ENCODE measurements at places on chromosomes 2 and 18.

DNA sequence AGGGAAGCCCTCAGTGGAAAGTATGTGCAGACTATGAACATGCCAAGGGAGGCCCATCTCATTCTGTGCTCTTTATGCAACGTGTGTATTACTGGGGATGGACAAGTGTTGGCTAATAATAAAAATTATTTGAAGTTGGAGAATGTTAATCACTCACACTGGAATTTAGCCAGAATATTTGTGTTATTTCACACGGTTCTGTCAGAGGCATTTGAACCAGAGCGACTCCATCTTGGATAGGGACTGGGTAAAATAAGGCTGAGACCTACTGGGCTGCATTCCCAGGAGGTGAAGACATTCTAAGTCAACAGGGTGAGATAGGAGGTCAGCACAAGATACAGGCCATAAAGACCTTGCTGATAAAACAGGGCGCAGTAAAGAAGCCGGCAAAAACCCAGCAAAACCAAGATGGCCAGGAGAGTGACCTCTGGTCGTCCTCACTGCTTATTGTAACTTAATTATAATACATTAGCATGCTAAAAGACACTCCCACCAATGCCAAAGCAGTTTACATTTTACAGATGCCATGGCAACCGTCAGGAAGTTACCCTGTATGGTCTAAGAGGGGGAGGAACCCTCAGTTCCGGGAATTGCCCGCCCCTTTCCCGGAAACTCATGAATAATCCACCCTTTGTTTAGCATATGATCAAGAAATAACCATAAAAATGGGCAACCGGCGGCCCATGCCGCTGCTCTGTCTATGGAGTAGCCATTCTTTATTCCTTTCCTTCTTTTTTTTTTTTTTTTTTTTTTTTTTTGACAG, 2.6 kb upstream of the FZD5 start:
- no peak for DNase-seq

GRCh38 chr18:43129946-43130524, 14.6 kb upstream of the RIT2 start:
- DNase-seq = no peak

GRCh38 chr18:56455141-56455540, 183.3 kb downstream of the TXNL1 start:
- no peak for DNase-seq

- no peak for DNase-seq
These were observed 21.4 kb downstream of the CCL20 start for GRCh38 chr2:227834916-227835650.

GRCh38 chr2:229163893-229164292, 107.2 kb downstream of the PID1 start:
- DNase-seq = no peak

DNA sequence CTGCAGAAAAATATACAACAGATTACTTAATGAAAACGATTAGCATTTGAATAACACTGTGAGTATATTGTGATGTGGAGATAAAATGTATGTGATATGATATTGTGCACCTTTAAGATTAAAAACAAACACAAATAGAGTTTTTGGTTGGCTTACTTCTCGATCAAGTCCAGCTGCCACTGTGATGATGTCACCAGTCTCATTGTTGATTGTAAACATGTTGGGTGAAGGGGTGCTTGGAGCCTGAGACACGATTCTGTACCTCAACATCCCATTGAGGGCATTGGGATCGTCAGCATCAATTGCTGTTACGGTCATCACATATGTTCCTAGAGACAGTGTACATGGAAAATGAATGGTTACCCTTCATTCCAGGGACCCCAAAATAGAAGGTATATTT, 174.1 kb downstream of the CDH2 start:
- no peak for DNase-seq

DNA sequence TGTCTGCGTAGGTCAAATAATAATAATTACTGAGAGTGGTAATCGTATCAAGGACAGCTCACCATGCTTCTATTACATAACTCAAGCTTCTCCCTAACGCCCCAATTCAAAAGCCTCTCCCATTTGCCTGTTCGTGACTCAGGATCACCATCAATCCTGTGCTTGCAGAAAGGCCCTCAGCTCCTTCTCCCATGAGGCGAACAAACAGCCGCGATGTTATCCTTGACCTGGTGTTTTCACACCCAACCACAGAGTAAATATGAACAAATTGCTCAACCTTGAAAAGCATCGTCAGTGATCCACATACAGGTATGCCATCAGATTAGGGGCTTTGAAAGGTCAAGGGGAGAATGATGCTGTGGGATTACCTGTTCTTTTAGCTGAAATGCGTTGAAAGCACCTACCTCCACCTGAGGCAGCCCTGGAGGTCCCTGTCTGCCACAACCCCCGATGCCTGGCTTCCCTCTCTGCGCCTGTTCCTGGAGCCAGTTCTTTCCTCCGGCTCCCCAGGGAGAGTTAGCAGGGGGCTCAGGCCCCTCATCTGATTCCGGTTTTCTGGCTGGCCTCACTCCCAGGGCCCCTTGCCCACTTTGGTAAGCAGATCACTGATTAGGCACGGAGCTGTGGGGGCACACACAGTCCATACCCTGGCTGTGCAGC, 39.1 kb upstream of the ODC1 start:
- DNase-seq = no peak

DNA sequence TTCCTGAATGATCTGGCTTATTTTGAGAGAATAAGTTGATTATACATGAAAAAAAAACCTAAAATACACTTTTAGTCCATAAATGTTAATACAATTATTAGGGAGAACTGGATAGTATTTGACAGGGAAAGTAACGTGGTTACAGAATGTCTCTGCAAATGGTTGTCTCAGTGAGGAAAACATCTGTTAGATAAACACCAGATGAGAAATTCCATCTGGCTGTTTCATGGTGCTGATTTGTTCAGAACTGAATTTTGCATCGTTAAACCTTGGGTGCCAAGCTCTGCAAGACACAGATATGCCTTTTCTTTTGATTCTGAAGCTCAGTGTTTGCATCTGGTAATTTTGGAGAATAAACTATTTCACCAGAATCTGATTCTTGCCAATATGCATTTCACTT, 90.4 kb downstream of the SCN3A start:
- no peak for DNase-seq

GRCh38 chr18:36374262-36374661, 76.7 kb downstream of the FHOD3 start:
- DNase-seq = no peak

DNA sequence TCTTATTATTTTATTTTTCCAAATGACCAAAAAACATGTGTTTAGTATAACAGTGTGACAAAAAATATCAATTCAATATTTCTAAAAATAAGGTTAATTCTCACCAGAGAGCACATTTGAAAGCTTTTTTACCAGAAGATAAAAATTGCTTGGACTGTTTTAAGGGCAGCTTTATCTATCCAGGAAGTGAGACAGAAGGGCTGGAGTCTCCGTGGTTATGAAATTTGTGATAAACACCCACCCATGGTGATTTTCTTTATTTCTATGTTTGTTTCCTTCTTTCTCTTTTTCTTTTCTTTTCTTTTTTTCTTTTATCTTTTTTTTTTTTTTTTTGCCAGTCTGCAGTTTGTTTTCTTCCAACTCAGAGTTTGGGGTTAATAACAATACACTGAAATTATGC, 298.5 kb downstream of the PIEZO2 start:
- no peak for DNase-seq

DNA sequence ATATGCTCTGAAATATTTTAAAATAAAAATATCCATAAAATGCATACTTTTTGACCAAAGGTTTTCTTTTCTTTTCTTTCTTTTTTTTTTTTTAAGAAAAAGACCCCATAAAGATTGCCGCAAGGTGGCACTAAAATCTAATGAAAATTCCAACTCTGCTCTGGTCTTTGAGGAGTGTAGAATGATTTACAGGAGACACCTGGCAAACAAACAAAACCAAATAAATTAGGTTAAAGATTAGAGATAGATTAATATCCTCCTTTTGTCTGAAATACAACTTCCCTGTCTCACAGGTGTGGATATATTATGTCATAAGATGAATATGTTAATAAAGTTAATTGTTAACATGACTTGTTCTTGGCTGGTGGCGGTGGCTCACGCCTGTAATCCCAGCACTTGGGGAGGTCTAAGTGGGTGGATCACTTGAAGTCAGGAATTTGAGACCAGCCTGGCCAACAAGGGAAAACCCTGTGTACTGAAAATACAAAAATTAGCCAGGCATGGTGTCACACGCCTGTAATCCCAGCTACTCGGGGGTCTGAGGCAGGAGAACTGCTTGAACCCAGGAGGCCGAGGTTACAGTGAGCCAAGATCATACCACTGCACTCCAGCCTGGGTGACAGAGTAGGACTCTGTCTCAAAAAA, 3.5 kb upstream of the RHOB start:
- DNase-seq = no peak

- no peak for DNase-seq
These were observed 99.9 kb upstream of the NABP1 start for GRCh38 chr2:191578031-191578430.

GRCh38 chr18:56202678-56203077, 435.7 kb downstream of the TXNL1 start:
- DNase-seq = no peak

DNA sequence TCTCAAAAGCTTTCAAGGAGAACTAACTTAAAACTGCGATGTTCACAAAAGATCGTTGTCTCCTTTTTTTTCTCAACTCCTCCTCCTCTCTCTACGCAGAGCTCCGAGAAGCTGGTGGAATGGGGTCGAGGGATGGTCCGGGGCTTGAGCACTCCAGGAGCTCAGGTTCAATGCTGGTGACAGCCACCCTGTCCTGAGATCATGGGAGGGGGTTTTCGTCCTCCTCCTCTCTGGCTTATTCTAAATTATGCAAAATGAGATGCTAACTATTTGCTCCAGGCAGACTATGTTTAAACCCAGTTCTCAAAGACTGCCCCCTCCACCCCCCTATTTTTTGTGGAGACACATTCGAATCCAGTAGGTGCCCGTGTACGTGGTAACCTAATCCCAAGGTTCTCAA, 11.8 kb downstream of the TSHZ1 start:
- no peak for DNase-seq

GRCh38 chr2:52238782-52239181, 1206.8 kb upstream of the NRXN1 start:
- DNase-seq = no peak

GRCh38 chr2:234864506-234864905, 87.3 kb upstream of the SH3BP4 start:
- no peak for DNase-seq

DNA sequence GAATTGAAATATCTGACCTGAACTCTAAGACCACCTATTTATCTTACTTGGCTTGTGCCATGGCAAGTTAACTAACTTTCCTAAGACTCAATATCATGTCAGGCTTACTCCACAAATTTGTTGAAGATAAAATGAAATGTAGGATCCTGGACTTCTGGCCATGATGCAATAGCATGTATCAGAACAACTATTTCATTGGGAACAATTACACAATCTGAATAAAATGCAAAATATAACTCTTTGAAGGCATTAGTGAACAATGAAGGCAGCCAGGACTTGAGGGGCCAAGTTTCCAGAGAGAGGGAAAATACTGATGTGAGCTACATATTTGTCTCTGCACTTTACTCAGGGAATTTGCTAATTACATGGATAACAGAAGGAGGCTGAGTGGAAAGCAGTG, 476.5 kb upstream of the ACVR2A start:
- no peak for DNase-seq

- DNase-seq = no peak
These were observed 7.2 kb downstream of the AGAP1 start for GRCh38 chr2:235500761-235501672.

- no peak for DNase-seq
These were observed 80.3 kb downstream of the THNSL2 start for GRCh38 chr2:88250404-88250803.

DNA sequence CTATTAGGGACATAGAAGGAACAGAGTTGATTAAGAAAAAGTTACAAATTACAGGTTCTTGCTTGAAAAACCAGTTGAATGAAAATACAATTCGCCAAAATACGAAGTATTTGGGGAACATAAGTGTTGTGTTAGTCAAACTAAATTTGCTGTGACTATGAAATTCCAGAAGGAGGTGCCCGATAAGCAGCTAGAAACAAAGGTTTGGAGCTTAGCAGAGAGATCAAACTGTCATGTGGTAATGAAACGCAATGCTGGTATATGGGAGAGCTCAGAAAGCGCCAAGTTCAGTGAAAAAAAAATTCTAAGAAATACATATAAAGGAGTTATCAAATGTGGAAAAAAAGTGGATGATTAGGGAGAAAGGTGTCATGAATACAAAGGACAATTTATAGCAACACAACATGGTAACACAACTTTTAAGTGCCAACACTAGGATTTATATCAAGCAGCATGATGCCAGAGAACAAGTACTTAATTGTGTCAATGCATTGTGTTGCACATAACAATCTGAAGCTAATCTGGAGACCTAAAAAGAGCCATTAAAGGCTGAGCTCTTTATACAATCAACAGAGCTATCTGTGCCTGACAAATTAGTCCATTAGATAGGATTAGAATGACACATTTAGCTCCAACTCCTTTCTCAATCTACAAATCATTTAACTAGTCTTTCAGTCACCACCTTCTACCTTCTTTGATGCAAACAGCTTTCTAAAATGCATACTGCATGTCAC, 31.2 kb downstream of the SMAD2 start:
- DNase-seq = no peak

DNA sequence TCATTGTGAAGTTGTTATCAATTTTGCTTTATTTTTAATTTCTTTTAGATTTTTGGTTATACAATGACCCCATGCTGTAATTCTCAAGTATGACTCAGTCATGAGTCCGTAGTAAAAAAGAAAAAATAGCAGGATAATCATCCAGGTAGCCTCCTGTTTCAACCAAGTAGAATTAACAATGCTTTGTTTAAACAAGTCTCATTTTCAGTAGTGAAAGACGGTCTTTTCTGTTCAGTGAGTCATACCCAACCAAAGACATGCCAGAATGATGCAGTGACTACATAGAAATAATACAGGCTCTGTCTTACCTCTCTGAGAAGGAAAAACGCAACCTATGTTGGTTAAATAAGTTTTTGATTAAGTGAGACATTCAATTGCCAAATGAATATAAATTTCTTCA, 67.8 kb upstream of the DSC1 start:
- DNase-seq = no peak

DNA sequence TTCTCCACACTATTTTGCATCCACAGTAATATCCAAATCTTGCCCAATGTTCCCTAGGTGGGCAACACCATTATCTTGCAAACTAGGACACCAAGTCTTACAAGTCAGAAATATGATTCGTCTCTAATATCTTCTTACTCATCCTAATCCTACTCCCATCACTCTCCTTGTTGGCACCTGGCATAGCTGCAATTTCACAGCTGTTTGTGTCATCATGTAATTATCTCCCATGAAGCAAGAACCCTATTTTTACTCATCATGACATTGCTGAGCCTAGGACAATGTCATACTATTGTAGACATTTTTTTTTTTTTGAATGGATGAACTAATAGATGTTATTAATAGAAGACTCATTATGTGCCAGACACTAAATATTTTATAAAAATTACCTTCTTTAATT, 91.3 kb upstream of the CCDC141 start:
- DNase-seq = no peak

Data from HL-60 (cell line).